Smooth muscle cell of the coronary artery (primary cell): ENCODE measurements at places on chromosomes 7 and 10. TPM values are rescaled to one million over a fixed set of nuclear protein-coding genes. Genes with fewer than 3 reads are reported as not detected.

The UNCX gene
- total RNA-seq: not detected in 2 replicates

The C10orf62 gene
- 0.08 TPM in 1 of 2 replicates, not detected in the other for total RNA-seq

The C10orf90 gene
- 0.23 TPM in 1 of 2 replicates, not detected in the other for total RNA-seq

The TRIL gene
- total RNA-seq: 0.45 and 1.1 TPM in 2 replicates

The PNLIPRP1 gene
- total RNA-seq: not detected in 2 replicates

The HOXA2 gene
- total RNA-seq: not detected in 2 replicates

The JCAD gene
- 2.2 and 11.6 TPM in 2 replicates for total RNA-seq

The SYT15B gene
- total RNA-seq: 0.30 TPM in 1 of 2 replicates, not detected in the other

The KCP gene
- 0.08 and 0.94 TPM in 2 replicates for total RNA-seq

The VAX1 gene
- total RNA-seq: not detected in 2 replicates

The CPA5 gene
- total RNA-seq: 0.08 and 0.12 TPM in 2 replicates

The ELMO1 gene
- total RNA-seq: 0.15 and 3.2 TPM in 2 replicates

The FMC1 gene
- 3.3 and 11.7 TPM in 2 replicates for total RNA-seq

The NPS gene
- total RNA-seq: not detected in 2 replicates

The SPDYE3 gene
- total RNA-seq: not detected in 2 replicates

The C10orf53 gene
- total RNA-seq: not detected in 2 replicates

The SFRP5 gene
- total RNA-seq: 0.12 and 3.9 TPM in 2 replicates

The ITGA8 gene
- 1.5 and 17.6 TPM in 2 replicates for total RNA-seq

The SKIDA1 gene
- total RNA-seq: 0.53 and 0.82 TPM in 2 replicates

The FKBP9 gene
- 252 and 474 TPM in 2 replicates for total RNA-seq

The GRID1 gene
- total RNA-seq: under 0.01 TPM in 1 of 2 replicates, not detected in the other

The MEPCE gene
- 18.1 and 22.9 TPM in 2 replicates for total RNA-seq

The SPDYE6 gene
- total RNA-seq: 0.23 TPM in 1 of 2 replicates, not detected in the other

The LIPJ gene
- total RNA-seq: not detected in 2 replicates

The NPFFR1 gene
- total RNA-seq: not detected in 2 replicates

The PAPSS2 gene
- 122 and 168 TPM in 2 replicates for total RNA-seq

The CYP2W1 gene
- total RNA-seq: not detected in 2 replicates
